ENCODE measurements at places on chromosomes 1 and 21.

- DNase-seq = no peak
Observed at GRCh38 chr1:151570819-151571218, 30.7 kb downstream of the TUFT1 start.

GRCh38 chr1:160868141-160868540 lies 5.5 kb upstream of the CD244 start:
- DNase-seq = no peak

GRCh38 chr1:54926970-54927369 lies 40.0 kb upstream of the DHCR24 start:
- DNase-seq = no peak

DNA sequence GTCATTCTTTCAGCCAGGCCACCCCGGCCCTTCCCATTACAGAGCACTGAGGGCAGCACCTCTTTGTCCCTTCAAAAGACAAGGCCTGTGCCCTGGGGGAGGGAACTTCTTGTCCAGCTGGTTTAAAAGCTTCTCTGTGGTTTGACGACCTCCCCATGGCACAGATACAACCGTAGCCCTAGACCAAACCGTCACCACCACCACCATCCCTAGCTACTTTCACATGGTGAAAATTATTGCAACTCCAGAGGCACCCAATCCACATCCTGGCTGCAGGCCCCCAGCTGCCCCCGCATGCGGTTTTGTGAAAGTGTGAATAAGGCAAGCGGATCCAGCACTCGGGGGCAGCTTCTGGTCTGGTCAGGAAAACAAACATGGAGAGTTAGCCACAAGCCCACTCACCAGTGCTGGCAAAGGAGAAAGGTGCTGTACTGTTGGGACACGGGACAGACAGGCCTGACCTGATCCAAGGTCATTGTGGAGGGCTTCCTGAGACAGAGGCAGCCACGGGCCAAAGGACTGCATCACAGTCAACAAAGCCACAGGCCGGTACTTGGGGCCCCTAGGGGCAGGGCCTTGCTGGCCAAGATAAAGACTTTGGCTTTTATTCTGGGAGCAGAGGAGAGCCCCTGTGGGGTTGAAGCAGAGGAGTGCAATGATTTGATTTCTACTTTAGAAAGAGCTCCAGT lies 31.2 kb downstream of the CDCA8 start:
- DNase-seq = no peak

DNA sequence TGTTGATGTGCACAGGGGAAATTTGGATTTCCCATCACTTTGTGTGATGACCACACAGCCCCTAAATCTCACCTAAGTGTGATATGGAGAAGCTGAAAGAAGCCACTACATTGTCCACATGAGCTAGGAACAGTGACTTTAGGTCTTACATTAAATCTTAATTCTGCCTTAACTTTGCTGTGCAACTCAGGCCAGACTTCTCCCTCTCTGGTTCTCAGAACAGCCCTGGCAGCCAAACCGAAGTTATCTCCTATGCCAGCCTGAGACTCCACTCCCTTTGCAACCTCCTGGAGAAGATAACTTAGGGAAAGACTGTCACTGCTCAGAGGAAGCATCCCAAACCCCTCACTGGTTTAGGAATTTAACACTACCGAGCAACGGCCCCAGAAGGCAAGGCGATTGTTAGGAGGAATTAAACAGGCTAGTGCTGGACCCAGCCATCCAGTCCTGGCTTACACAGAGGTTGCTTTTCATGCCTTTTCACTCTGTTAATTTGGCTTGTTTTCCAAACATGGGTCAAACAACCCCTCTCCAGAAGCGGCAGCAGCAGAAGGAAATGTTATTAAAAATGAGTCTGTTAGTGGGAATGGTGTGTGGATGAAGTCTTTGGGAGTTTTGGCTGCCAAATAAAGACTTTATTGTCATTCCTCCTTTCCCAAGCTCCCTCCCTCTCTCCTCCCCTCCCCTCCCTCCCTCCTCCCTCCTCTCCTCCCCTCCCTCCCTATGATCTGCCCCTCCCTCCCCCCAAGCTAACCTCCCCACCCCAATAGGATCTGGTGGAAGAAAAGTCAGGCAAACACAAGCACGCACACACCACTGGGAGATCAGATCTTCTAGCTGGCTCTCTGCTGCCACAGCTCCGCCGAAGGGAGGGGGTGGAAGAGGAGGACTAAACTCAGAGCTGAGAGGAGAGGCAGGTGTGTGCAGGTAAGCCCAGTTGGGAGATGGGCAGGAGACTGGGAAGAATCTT lies at the start of gene PRELP:
Gene PRELP, plus strand, starts transcription at position 795 of the 970 bp plus-strand sequence. CDS start 7,379 bp downstream, outside the sequence.
- DNase-seq = no peak

DNA sequence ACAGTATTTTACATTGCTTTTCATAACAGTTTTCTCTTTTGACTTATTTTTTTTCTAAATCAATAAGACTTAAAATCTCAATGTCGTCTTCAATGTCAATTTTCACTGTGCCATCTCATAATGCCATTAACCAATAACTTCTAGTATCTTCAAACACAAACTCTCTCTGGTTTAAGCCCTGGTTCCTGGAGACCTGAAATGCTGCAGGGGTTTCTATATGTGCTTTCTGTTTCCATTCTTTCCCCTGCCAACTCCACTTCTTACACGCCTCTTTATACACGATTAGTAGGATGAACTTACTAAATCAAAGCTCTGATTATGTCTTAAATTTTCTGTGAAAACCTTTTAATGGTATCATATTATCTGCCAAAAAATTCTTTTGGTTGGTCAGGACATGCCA lies 191.4 kb downstream of the AMY1C start:
- DNase-seq = no peak

DNA sequence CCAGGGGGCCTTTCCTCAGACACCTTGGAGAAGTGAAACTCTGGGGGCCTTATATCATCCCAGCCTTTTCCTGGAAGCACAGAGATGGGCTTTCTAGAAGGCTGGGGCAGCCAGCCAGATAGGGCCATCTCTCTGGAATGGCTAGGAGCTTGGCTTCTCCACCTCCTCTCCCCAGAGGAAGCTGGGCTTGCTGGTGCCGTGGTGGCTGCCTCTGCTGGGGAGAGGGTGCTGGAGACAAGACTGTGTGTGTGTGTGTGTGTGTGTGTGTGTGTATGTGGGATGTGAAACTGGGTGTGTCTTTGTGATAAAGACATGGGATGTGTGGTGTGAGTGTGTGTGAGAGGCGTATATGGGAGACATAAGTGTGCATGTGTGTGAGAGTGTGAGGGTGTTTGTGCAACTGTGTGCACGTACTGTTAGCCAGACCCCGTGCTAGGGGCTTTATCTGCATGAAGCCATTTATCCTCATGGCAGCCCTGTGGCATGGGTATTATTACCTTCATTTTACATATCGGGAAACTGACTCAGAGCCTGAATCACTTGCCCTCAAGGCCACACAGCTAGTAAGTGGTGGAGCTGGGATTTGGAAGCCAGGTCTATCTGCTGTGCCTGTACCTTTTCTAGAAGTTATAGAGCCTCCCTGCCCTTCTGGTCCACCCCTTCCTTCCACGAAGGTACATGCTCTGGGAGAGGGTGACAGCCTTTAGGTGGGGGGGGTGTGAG lies 44.2 kb downstream of the PTPRU start:
- DNase-seq = no peak

DNA sequence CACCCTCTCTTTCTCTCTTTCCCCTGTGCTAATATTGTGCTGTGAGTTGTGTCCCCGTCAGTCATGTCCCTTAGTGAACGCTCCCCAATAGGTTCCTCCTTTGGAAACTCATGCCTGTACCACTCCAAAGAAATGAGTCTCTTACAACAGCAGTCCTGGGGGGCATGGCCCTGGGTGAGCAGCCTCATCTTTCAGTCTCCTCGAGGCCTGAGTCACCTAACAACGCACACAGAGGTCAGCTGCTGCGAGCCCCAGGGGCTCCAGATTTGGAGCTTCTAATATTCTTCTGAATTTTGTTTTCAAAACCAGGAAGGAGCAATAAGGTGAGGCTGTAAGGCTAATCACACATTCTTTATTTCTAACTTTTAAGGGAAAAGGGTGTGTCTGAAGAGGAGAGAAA lies 30.5 kb upstream of the ZBTB8A start:
- DNase-seq = no peak

Data from T follicular helper cell (primary cell).